ENCODE measurements at places on chromosomes 5 and 9. TPM values are rescaled to one million over a fixed set of nuclear protein-coding genes. Genes with fewer than 3 reads are reported as not detected.

Gene PRRT1B
- total RNA-seq = not detected

Gene FOXB2
- total RNA-seq = not detected

Gene MEIKIN
- total RNA-seq = not detected

Gene SLC36A2
- total RNA-seq = not detected

Gene GPRIN1
- total RNA-seq = 16.7 TPM

GRCh38 chr5:113194591-113194990, 218.0 kb downstream of the DCP2 start:
- no peak overlapping the region for H3K4me3 ChIP-seq
- no peaks in the 10 kb centered on the region for H3K27me3 ChIP-seq
- no peak for DNase-seq
- H3K36me3 ChIP-seq = no peaks in the 10 kb centered on the region

DNA sequence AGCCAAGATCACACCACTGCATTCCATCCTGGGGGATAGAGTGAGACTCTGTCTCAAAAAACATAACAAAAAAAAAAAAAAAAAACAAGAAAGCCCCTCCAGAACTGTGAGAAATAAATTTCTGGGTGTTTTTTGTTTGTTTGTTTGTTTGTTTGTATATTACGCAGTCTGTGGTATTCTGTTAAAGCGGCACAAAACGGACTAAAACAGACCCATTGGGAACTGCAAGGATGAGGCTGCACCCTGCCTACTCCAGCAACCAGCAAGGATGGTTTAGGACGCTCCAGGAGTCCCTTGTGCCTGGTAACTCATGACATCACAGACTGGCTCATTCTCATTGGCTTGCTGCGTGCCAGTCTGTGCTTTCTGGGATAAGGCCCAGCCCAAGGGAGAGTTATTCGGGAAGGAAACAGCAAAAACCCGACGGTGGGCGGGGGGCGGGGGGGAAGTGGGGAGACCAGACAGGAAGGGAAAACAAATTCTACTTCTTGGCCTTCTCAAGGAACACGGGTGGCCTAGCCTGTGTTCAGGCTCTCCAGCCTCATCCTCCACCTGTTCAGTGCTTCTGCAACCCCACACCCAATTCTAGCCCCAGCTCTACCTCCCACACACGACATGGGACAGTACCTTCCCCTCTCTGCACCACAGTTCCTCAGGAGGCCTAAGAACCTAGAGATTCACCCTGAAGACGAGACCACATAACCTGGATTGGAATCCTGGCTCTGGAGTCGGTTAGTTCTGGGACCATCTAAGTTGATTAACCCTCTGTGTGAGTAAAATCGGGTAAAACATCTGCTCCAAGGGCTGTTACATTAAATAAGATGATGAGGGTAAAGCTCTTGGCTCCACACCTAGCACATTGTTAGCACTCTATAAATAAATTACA, 2.8 kb downstream of the CD74 start:
- peak overlapping the region; percentile 2 for H3K4me3 ChIP-seq
- DNase-seq = peak; percentile 94
- H3K4me1 ChIP-seq = peaks cover 8% of the 10 kb centered on the region
- H3K36me3 ChIP-seq = no peaks in the 10 kb centered on the region
- H3K27ac ChIP-seq = no peak overlapping the region
- no peaks in the 10 kb centered on the region for H3K27me3 ChIP-seq

DNA sequence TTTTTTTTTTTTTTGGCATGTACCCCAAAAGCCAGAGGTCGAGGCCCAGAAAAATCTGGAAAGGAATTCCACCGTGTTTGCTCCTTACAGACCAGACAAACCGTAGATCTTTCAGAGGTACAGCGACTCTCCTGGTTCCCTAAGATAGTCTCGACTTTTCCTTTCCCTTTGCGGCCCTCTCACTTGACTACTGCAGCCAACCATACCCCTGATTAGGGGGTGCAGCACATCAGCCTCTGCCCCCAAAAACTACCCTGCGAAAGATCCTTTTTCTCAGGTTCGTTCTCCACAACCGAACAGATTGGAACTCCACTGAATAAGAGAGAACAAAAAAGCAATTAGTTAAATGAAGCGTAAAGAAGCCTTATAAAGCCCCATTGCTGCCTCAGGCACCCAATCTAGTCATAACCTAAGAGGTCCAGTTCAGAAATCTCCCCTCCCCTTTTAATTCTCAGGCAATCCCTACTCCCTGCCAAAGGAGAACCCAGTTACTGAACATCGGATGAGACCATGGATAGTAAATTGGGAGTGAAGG, 379 bp upstream of the TICAM2 start:
- no peaks in the 10 kb centered on the region for H3K36me3 ChIP-seq
- peak; percentile 43 for DNase-seq
- peak overlapping the region; percentile 68 for H3K27ac ChIP-seq
- peaks cover 3% of the 10 kb centered on the region for H3K4me1 ChIP-seq
- H3K27me3 ChIP-seq = no peaks in the 10 kb centered on the region

GRCh38 chr9:132201139-132201538, 39.3 kb downstream of the NTNG2 start:
- H3K4me1 ChIP-seq = no peaks in the 10 kb centered on the region
- no peaks in the 10 kb centered on the region for H3K27me3 ChIP-seq
- no peaks in the 10 kb centered on the region for H3K36me3 ChIP-seq
- no peak for DNase-seq

GRCh38 chr5:118336468-118336867, 651.9 kb downstream of the DTWD2 start:
- DNase-seq = no peak
- H3K4me1 ChIP-seq = no peaks in the 10 kb centered on the region
- no peaks in the 10 kb centered on the region for H3K36me3 ChIP-seq
- no peaks in the 10 kb centered on the region for H3K27me3 ChIP-seq
- H3K4me3 ChIP-seq = no peak overlapping the region

DNA sequence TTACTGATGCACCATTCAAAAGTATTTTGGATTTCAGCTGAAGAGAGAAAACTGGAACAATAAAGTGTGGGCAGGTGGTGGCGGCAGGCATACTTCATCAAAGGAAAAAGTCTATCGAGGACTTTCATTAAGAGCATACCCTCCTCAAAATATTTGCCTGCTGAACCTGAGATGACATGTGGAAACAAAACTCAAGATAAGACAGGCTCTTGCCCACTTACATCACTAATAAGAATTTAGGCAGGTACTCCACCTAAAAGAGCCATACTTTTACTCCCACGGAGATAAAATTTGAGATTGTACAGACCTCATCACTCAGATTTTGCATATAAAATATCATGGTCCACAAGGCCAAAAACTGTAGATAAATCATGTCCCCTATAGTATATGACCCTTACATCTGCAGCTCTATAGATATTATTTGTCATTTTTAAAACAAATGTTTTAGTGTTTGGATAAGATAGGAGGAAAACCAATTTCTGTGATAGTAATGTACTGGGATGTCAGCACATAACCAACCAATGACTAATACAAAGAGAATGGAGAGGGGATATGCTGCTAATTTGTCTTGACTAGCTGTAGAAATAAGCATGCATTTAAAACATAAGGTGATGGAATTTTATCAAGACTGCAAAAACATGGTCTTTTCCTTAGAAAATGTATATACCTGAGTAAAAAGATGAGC, 730.6 kb upstream of the ZNF608 start:
- peaks cover 17% of the 10 kb centered on the region for H3K27me3 ChIP-seq
- H3K27ac ChIP-seq = no peak overlapping the region
- H3K4me1 ChIP-seq = peaks cover 6% of the 10 kb centered on the region
- H3K4me3 ChIP-seq = no peak overlapping the region
- DNase-seq = no peak

- no peak overlapping the region for H3K4me3 ChIP-seq
- H3K27me3 ChIP-seq = no peaks in the 10 kb centered on the region
- peaks cover 10% of the 10 kb centered on the region for H3K4me1 ChIP-seq
- H3K27ac ChIP-seq = no peak overlapping the region
Observed at GRCh38 chr5:178120607-178121357, 7.5 kb downstream of the N4BP3 start.

Measured in A673 (cell line).